Foreskin melanocyte (primary cell): ENCODE measurements at places on chromosomes 12 and 14.

GRCh38 chr14:48035836-48036235 lies 360.4 kb upstream of the MDGA2 start:
- no peak for DNase-seq

DNA sequence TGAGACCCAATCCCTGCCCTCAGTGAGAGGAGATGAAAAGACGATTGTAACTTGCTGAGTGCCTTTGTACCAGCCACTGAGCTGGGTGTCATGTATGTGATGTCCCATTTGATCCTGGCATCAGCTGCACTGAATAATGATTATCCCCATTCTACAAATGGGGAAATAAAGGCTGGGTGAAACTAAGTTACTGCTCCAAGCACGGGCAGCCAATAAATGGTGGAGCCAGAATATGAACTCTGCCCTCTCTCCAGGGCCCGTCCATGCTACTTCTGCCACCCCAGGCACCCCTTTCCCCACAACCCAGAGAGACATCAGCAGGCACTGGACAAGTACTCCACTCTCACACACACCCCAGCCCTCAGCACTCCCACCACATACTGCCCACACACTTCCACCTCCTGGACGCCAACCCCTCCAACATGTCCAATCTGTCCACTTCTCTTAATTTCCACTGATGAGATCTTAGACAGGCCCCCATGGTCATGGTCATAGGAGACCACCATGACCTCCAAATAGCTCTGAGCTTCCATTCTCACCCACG lies 115.8 kb downstream of the DICER1 start:
- DNase-seq: no peak

GRCh38 chr14:104111301-104112112 lies 26.0 kb downstream of the ASPG start:
- no peak for DNase-seq

DNA sequence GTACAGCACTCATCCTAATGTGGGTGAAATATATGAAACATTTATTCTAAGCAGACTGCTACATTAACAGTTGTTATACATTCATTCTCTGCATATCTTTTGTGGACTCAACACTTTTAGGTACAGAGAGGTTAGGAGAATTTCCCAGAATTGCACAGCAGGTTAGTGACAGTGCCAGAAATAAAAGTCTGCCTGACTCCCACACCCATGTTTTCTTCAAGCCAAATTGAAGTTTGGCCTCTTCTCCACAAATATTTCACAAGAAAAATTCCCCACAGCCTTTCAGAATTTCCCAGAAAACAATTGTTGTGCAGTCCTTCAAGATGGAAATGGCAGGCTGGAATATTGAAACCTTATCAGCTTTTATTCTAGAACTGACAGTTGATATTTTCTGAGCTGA lies 464.8 kb downstream of the RAD51B start:
- DNase-seq: no peak

- DNase-seq: peak; percentile 69
Measured at GRCh38 chr12:79424109-79424721, 266.5 kb downstream of the PAWR start.

DNA sequence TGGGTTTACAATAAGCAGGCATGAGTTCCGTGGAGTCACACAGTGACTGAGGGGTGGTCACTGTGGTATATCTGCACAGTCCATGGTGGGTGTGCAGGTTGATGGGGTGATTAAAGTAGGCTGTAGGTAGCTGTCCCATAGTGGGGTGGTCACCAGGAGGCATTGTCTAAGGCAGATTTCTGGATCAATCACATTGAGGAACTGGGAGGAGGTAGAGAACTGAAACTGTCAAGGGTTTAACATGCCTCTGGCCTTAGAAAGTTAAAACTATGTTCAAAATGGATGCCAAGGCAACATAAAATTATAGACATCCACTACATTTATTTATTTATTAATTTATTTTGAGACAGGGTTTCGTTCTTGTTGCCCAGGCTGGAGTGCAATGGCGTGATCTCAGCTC lies 8.3 kb downstream of the ADCK1 start:
- no peak for DNase-seq

- DNase-seq: no peak
Measured at GRCh38 chr14:75971509-75971908, 10.3 kb downstream of the TGFB3 start.

DNA sequence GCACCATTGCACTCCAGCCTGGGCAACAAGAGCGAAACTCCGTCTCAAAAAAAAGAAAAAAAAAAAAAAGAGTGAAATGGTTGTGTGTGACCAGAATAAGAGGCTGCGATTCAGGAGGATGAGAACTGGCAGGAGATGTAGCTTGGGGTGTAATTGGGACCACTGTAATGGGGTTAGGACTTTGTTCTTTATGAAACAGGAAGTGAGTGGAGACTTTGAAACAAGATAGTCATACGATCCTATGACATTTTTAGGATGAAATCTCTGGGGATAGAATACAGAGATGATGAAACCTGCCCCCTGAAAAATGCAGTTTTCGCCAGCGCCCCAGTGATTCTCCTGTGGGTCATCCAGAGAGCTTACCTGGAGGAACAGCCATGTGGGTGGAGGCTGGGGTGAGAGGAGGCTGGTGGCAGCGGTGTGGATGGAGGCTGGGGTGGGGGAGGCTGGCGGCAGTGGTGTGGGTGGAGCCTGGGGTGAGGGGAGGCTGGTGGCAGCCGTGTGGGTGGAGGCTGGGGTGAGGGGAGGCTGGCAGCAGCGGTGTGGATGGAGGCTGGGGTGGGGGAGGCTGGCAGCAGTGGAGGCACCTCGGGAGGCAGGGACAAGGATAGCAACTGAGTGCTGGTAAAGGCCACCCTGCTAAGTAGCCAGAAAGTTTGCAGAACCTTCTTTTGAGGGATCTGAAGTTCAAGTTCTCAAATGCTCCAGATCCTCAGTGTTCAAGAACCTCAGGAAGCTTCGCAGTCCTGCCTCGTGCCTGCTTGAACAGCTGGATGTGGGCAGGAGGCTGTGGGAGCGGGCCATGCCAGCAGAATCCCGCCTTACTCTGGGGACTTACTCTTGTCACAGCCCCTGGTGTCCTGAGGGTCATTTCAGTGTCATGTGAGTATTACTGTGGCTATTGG lies 20.2 kb downstream of the FBXL14 start:
- no peak for DNase-seq

- DNase-seq: no peak
Measured at GRCh38 chr12:92722897-92723296, 20.1 kb downstream of the PLEKHG7 start.

DNA sequence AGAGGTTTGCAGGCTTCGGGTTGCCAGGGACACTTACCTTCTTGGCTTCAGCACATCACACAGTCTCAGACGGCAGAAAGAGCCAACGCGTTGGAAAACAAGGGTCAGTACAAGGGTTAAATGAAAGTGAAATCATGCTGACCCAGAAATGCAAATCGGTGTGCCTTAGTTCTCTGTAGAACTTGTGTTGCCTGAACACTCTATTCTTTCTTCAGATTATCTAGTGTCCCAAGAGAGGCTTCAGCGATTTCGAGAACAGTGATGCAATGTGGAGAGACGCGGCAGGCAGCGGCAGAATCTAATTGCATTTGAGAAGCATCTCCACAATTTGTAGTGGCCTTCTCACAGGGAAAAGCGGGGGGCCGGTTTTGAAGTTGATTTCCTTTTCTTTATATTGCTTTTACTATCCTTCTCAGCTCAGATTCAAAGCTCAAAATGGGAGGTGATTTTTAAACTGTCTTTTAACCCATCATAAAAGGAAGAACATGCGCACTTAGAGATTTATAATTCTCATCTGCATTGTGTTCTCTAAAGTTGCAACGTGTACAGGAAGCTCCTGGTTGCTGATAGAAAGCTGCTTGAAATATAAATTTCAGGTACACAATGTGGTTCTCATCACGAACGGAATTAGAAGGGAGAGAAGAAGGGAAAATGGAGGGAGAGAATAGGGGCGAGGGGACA lies 67.8 kb upstream of the EGLN3 start:
- no peak for DNase-seq

- DNase-seq: no peak
Measured at GRCh38 chr12:6921996-6922946, 5.5 kb upstream of the ATN1 start.
